ENCODE measurements at places on chromosomes 3 and 15. TPM values are rescaled to one million over a fixed set of nuclear protein-coding genes. Genes with fewer than 3 reads are reported as not detected.

Gene RTP1
- not detected for total RNA-seq

Gene ANKRD34C
- total RNA-seq: 0.14 TPM

Gene SLC28A1
- total RNA-seq: not detected

Gene CD276
- 84.1 TPM for total RNA-seq

Gene TEX55
- not detected for total RNA-seq

Gene WDR93
- not detected for total RNA-seq

Gene CLDN16
- total RNA-seq: not detected

GRCh38 chr3:41159588-41160189 is 39.6 kb upstream of the CTNNB1 start:
- DNase-seq: no peak

- no peak for DNase-seq
Measured at GRCh38 chr15:45829336-45830153, 194.7 kb downstream of the SQOR start.

GRCh38 chr3:159619341-159619885 is 369.2 kb upstream of the IL12A start:
- DNase-seq: no peak

DNA sequence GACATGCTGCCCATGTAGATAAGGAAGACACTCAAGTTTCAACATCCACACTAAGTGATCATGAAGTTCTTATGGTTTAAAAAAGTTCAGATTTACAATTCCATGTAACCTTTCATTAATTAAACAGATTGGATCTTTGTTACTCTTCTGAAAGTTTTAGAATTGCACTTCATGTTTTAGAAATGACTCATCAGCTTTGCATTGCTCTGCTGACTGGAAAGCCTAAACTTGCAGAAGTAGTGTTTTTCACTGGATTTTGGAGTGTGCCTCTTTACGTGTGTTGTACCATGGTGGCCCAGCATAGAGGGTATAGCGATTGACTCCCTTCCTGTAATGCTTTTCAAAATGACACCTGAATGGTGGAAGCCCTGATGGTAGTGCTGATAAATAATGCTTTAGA is 157.9 kb downstream of the BBX start:
- no peak for DNase-seq

GRCh38 chr15:72272997-72273352 is 621 bp upstream of the PARP6 start:
- no peak for DNase-seq

DNA sequence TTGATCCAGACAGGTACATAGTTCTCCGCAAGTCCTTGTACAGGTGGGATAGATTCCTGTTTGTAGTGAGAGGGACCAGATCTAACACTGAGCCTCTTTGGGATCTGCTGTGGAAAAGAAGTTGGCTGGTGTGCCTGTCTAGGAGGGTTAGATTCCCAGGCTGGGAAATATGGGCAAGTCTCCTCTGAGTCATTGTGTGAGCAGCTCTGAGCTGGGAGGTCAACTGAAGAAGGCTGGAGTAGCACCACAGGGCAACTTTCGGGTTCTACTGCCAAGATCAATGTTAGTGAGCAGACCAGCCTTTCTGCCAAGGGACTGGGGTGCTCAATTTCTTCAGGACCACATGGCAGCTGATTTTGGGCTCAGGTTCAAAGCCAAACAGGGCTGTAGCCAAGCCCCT is 33.4 kb downstream of the CLDN1 start:
- DNase-seq: no peak

DNA sequence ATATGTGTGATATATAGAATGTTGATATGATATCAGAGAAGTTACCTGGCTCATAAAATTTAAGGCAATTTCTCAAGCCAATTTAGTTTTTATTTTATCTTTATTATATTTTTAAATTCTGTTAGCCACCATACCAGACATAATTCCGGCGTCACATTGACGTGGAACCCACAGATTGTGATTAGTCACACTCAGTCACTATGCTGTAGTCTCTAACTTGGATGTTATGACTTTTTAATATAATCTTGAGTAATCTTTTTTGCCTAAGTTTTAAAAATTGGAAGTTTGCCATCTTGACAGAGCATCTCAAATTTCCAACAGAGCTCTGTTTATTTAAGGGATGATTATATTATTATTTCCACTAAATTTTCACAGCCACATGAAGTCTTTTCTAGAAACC is 9.7 kb upstream of the DCLK3 start:
- no peak for DNase-seq

DNA sequence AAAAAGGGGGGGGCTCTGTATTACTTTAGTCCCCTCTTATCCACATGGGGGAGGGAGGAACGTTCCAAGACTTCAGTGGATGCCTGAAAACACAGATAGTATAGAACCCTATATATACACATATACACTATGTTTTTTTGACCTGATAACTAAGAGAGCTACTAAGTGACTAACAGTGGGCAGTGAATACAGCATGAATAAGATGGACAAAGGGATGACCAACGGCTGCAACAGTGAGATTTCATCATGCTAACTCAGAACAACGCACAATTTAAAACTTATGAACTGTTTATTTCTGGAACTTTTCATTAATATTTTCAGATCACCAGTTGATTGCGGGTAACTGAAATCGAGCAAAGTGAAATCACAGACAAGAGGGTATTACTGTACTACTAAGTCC is 7.3 kb downstream of the DCUN1D1 start:
- DNase-seq: no peak

- no peak for DNase-seq
Measured at GRCh38 chr15:42210696-42211095, 2.6 kb upstream of the VPS39 start.

DNA sequence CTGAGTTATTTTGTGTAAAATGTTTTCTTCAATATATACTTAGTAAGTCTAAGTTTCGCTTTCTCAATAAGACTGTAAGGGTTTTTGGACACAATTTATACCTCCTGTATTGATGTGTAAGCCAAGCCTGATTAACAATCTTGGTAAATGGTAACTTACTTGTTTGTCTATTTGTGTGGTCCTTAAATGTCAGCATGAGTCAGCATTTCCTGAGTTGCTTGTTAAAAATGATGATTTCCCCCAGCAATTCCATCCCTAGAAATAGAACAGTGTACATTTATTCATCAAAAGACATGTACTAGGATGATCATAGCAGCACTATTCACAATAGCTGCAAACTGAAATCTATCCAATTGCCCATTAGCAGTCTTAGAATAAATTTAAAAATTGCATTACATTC is 53.4 kb upstream of the LRIG1 start:
- no peak for DNase-seq

DNA sequence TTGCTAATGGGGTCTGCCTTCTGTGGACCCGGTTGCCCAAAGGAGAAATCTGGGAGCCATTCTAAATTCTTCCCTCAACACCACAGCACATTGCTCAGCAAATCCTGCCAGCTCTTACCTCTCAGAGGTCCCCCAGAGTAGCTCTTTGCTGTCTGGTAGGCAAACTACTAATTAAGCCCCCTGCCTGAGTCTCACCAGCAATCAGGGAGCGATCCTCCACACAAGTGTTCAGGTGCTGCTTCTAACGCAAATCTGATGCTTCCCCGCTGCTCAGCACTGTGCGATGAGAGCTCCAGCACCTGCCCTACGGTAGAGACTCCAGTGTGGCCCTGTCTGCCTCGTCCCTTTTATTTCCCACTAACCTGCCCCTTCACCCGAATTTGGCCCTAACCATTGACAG is 60.5 kb downstream of the HCN4 start:
- DNase-seq: no peak
